ENCODE measurements at places on chromosomes 11 and 22.

DNA sequence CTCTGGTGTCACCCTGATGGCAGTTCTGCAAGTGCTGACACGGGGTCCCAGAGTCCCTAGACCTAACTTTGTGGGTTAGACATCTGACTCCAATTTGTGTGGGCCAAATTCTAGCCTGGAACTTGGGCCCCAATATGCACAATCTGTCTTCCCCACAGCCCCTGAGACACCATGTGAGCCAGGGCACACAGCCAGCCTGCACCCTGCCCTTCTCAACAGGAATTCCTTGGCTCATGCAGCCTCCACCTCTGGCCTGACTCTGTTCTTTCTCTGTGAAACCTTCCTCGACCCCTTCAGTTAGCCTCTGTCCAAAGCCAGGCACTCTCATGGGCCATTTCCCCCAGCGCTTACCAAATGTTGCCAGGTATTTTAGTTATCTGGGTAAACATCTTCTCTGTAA, 59.1 kb upstream of the POU2AF1 start:
- no peak for DNase-seq

DNA sequence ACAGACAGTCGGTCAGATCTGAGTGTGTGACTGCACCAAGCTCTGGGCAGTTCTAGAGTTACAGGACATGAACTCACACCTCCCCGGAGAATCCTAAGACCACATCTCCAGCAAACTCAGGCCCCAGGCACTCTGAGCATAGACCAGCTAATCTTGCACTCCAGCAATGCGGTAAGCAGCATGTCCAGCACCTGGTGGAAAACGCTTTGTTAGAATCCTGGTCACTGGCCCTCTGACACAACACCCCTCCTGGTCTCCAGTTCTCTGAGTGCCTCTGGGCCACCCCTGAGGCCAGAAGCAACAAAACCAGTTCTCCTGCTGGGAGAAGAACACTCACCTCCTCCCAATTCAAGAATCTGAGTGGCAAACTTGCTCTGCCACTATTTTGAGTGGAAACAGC, 82.7 kb upstream of the TMEM45B start:
- no peak for DNase-seq

DNA sequence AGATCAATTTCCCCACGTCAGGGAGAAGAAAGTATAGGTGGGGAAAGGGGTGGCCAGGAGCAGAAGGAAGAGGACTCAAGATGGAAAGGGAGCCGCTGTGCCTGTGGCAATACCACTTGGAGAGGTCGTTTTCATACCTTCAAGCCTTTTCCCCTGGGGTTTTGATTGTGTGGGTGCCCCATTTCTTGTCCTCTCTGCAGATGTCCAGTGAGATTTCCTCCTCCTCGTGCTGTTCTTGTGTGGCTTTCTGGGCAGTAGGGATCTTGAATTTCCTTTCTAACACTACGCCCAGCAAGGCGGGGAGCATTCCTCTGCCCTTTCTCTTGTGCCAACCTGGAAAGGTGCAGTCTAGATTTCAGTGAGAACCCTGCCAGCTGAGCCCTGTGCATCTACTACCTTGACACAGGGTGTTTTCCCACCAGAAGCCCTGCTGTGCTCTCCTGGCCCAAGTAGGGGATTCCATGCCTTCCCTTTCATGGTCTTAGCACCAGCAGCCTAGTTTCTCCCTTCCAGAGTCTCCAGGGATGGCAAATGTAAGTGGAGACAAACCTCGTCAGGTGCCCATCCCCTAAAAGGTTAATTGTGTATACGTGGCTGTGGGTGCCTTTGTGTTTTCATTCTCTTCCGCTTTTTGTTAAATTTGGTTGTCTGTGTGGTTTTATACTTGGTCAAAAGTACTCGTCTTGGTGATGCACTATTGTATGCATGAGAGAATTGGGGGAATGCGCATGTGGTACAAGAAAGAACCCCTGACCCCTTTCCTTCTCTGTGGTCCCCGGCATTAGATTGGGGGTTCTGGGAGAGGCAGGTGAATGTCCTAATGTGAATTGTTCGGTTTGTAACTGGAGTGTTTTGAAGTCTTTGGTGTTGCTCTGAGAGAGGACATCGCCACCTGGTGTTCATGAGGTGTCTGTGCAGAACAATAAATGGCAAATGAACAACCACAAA, 71.4 kb upstream of the MPEG1 start:
- DNase-seq, result peak; percentile 43

DNA sequence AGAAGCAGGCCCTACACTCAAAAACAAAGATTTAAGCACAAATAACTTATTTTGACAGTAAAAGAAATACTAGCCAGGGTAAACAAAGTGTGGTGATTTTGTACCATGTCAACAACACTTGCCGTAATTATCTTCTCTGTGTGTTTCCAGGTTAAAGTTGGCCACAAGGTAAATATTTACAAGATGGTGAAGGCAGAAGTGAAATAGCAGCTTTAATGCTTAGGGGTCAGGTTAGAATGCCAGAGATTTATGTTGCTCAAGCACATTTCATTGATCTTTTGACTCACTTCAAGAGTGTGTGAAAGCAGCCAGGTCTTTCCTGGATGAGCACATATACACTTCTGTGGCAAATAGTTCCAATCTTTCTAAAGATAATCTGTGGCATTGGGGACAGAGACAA, 270.2 kb upstream of the LUZP2 start:
- no peak for DNase-seq

DNA sequence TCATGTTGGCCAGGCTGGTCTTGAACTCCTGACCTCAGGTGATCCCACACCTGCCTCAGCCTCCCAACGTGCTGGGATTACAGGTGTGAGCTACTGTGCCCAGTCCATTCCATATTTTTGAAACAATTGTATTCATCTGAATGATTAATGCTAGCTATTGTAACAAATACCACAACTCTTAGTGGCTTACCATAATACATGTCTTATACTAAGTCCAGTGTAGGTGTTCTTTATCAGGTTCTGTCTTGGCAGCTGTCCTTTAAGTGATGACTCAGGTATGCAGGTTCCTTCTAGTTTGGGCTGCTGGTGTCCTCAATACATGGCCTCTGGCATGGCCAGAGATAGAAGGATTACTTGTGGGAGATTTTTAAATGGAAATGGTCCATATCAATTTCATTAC, 39.0 kb downstream of the UVRAG start:
- DNase-seq, result no peak

DNA sequence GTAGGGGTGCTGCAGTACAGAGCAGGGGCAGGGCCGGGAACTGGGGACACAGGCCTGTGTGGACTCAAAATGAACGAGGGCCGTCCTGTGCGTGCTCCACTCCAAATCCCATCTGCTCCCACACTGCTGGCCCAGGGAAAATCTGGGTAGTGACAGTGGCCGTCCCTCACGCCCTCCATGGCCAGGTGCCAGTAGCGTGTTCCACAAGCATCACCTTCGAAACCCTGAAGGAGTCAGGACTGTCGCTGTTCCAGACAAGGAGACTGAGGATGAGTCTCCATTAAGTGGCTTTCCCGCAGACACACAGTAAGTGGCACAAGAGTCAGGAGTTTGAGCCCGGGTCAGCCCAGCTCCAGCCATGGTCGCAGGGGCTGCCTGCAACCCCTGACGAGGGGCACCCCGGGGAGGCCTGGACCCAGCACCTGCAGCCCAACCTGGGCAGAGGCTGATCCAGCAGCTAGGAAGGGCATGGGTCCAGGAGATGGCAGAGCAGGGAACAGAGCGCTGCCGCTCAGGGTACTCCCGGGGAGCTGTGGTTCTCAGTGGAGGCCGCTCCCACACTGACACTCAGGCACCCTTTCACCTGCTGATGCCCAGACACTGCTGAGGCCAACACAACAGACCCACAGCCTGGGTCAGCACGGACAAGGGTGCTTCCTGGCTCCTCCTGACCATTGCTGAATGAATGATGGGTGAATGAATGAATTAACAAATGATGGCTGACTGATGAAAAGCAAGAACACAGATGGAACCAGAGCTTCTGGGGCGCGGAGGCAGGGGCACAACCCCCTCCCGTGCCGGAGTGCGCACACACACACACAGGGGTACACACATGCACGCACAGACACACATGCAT, 35.3 kb downstream of the IGF2 start:
- DNase-seq, result no peak

DNA sequence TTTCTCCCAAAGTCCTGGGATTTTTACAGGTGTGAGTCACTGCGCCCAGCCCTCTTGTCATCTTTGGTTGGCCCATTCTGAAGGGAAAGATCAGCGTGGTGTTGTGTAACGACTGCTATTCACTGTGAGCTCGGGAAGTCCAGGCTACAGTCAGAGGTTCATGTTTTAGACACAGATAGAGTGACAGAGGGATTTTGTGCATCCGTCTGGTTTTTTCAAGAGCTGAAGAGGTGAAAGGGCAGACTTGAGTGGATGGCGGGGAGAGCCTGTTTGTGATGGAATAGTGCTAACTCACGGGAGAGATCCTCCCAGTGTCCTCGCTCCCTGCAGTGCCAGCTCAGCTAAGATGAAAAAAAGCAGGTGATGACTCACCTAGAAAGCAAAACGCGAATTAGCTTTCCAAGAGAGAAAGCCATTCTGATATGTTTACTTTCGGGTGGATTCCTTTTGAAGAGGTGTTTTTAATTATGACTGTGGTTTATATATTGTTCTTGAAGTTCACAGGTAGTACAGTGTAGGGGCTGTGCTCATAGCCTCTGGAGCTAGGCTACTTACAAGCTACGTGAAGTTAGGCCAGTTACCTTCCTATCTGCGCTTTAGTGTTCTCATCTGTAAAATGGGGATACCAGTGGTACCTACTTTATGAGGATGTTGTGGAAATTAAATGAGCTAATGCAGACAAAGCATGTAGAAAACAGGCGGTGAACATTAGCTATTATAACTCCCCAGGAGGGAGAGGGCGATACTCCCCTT, 67.2 kb downstream of the C11orf91 start:
- peak; percentile 64 for DNase-seq

DNA sequence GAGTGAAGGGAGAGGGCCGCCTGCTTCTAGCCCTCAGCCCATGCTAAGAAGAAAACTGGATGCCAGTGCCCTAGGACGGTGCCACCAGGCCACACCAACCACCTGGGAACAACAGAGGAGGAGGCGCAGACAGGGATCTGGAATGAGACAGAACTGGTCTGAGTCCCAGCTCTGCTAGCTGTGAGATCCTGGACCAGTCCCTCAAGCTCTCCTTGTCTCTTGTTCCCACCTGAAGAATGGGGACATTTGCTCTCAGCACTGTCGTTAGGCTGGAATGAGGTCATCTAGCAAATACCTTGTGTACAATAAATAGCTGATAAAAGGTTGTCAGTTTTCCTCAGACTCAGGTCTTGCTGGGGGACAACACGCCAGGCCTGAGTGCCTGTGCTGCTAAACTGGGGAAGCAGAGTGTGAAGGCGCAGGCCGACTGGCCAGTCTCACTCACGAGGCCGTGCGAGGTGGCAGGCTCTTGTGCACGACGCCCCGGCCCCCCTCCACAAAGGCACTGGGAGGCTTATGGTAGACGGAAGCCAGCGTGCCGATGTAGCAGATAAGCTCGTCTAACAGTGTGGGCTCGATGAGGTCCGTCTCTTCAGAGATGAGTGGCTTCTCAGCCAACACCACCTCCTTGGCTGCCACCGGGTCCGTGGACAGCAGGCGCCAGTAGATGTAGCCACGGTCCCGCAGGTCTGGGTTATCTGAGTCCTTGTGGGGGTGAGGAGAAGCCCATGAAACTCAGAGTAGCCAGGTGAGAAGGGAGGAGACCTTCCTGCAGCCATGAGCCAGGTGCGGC, 25.8 kb upstream of the RASL10A start:
- DNase-seq, result no peak

GRCh38 chr11:68009391-68010089, 587 bp upstream of the ALDH3B1 start:
- DNase-seq, result peak; percentile 57

DNA sequence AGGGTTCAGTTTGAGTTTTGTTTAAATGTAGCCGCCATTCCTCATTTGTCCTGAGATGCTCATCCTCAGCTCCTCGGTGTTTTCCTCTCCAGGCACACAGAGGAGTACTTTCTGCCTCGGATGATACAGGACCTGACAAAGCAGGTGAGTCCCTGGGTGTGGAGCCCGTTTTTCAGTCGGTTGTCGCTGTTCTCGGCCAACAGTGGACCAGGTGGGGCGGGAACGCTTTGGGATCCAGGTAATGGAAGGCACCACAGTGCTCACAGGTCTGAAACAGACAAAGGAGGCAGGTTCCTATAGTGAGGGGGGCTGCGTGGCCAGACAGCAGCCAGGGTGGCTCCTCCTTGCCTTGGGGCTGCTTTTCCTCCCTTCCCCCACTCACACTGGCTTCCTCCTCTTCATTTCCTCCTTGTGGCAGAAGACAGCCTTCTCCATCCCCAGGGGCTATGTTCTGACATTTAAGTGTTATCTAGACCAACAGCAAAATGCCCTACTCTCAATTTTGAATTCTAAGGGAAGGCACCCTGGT, 19.4 kb downstream of the NADSYN1 start:
- DNase-seq, result no peak

GRCh38 chr11:115848611-115849010, 344.4 kb upstream of the CADM1 start:
- DNase-seq, result no peak

Measured in fibroblast of skin of back (primary cell).